ENCODE measurements at places on chromosomes 1 and 21.

DNA sequence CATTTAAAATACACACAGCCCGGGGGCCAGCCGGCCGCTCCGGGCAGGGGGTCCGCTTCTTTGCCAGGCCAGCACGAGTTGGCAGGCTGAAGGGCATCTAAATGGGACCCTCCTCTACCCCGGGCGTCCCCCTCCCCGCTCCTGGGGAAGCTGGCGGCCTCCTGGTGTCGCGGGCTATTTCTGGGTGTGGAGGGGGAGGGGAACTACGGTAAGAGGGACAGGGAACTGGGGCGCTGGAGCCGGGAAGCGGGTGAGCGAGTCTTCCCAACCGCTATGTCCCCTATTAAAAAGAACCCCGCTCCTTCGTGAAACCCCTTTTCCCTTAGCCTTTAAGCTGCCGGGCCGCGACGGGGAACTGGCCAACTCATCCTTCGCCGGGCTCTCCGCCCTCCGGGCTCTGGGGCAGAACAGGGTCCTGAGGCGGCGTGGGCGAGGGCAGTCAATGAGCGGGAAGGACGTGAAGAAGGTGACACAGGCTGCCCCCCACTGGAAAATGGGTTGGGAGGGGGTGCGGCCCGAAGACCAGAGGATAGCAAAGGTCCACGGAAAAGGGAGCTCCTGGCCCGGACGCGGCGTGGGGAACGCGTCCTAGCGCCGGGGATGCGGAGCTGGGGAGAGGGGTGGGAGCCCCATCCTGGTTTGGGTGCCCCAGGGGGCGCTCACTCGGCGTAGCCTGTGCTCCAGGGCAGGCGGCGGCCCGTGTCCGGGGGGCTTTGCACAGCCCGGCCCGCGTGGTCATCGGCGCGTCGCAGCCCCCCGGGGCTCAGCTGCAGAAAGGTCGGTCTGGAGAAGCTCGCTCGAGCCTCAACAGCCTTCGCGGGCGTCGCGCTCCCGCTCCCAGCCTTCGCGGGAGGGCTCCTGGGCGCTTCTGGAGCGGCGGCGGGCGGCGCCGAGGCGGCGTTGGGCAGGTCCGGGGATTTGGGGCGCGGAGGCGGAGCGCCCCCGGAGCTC, 544 bp downstream of the PPM1J start:
- no peak for DNase-seq

GRCh38 chr1:23122796-23123195, 45.9 kb downstream of the LUZP1 start:
- DNase-seq, result no peak

DNA sequence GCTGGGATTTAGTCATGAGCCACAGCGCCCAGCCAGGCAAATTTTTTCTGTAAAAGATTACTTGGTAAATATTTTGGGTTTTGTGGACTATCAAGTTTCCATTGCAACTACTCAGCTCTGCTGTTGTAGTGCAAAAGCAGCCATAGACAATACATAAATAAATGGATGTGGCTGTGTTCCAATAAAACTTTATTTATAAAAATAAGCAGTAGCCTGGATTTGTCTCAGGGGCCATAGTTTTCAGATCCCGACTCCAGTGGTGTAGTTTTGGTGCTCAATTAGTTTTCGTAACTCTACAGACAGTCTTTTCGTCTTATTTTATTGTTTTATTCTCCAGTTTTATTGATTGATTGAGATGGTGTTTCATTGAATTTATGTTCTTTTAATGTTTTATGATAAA, 80.1 kb upstream of the IVNS1ABP start:
- DNase-seq, result no peak

- DNase-seq, result no peak
Observed at GRCh38 chr1:35881850-35882273, 1.1 kb upstream of the AGO1 start.

GRCh38 chr1:218273762-218274479, 11.2 kb upstream of the RRP15 start:
- DNase-seq, result no peak

- no peak for DNase-seq
Observed at GRCh38 chr1:185317886-185318310, 855 bp upstream of the IVNS1ABP start.

DNA sequence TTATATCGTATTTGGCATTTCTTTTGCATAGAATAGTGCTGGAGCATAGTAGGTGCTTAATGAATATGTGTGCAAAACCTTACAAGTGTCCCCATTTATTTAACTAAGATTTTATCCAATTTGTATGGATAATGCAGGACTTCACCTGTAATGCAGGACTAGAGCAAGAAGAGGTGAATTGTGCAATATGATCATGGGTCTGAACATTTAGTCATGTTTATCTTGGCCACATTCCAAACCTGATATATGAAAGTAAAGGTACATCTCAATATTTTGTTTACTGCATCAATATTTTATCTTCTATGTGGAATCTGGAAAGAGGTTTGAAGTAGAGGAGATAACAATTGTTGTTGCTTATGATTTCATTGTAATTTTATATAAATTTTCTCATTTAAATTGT, 1626.7 kb upstream of the B3GALT2 start:
- no peak for DNase-seq

- DNase-seq, result no peak
Observed at GRCh38 chr1:101964708-101965107, 32.0 kb downstream of the OLFM3 start.

All from GM04503 (cell line).